NCI-H146 (cell line): ENCODE measurements at places on chromosomes 7 and 10.

GRCh38 chr7:56078196-56078595 is 14.1 kb downstream of the SUMF2 start:
- DNase-seq = no peak

DNA sequence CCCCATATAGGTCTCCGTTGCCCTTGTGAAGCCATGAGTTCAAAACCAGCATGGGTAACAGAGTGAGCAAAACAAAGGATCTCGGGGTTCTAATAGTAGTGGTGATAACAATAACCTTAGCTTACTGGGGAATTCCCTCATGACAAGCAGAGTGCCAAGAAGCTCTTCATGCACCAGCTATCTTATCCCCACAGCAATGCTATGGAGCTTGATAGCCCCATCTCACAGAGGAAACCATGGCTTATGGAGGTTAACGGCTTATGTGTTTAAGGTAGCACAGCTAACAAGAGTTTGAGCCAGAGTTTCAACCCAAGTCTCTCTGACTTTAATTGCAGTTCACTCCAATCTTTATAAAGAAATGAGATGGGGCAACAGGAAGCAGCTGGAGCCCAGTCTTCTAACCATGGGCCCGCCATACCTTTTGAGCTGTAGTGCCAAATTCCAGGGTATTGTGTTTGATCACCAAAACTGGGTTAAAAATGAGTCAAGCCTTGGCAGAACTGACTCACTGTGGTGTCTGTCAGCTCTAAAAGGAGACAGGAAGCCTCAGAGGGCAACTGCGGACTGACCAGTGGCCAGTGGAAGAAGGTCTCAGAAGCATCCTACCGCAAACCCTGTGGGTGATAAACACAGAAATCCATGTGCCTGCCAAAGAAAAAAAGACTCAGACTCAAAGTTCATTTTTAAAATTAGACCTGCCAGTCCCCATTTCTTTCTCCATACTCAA is 16.5 kb upstream of the PLAU start:
- DNase-seq = no peak

- DNase-seq = no peak
Measured at GRCh38 chr7:50211130-50212015, 93.1 kb upstream of the IKZF1 start.

- DNase-seq = no peak
Measured at GRCh38 chr10:109205929-109206585, 717.3 kb downstream of the XPNPEP1 start.

DNA sequence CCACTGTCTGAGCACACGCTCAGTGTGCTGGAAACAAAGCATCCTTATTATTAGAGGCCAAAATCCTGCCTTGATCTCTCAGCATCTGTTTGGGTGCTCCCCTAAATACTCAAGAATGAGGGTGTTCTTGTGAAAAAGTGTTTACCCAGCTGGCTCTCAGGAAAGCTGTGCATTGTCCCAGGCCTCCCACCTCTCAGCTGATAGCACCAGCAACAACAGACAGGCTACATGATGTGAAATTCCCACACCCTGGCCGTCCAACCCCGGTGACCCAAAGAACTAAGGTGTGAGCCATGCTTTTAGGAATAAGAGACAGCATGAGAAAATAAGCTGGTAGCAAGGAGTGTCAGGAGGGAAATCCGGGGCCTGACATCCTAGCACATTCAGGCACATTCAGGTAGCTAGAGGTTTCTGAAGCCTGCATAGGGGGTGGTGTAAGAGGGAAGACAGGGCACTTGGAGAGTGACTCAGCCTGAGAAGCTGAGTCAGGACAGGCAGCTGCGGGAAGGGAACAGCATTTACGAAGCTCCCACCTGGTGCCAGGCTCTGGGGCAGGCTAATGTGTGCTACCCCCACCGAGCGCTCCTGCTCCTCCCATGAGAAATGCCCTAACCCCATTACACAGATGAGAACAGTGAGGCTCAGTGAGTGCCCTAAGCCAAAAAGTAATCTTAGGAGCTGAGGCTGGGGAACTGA is 205.6 kb downstream of the GRID1 start:
- peak; percentile 19 for DNase-seq
